ENCODE measurements at places on chromosomes 6 and 20.

DNA sequence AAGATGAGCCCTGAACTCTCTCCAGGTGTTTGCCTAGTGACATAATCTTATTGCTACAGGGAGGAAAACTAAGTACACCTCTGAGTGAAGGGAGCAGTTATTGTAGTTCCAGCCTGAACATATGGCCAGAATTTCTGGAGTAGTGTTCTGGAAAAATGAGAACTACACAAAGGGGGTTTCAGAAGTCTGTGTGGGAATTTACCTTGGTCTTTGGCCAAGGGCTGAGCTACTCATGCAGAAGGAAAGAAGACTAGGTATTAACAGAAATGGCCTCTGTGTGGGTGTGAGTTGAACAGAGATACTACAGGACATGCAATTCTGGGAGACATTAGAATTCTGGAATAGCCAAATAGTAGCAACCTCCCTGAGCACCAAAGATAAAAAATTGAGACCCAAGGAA is 1009.7 kb upstream of the GJE1 start:
- DNase-seq, result no peak

DNA sequence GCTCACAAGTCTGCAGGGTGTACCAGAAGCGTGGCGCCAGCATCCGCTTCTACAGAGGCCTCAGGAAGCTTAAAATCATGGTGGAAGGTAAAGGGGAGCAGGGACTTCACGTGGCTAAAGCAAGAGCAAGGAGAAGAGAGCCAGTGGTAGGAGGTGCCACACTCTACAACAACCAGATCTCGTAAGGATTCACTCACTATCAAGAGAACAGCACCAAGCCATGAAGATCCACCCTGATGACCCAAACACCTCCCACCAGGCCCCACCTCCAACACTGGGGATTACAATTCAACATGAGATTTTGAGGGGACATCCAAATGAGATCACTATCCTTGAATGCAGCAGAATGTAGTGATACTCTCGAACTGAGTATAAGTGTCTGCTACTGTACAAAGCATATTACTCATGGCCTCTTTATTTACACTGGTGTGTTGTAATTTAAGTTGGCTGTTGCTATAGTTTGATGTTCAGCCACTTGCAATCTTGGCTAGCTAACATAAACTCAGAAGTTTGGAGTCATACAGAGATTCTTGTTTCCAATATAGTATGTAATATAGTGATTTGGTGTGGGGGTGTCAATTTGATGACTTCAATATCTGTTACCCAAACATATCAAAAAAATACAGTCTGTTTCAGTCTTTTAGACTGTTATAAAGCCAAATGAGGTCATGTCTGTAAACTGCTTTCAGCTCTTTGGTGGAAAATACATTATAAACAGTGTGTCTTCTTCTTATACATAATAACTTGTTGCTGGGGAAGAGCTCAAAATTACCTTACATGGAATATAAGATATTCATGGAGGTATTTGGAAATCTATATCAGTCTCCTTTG is 39.4 kb upstream of the MYLIP start:
- no peak for DNase-seq

DNA sequence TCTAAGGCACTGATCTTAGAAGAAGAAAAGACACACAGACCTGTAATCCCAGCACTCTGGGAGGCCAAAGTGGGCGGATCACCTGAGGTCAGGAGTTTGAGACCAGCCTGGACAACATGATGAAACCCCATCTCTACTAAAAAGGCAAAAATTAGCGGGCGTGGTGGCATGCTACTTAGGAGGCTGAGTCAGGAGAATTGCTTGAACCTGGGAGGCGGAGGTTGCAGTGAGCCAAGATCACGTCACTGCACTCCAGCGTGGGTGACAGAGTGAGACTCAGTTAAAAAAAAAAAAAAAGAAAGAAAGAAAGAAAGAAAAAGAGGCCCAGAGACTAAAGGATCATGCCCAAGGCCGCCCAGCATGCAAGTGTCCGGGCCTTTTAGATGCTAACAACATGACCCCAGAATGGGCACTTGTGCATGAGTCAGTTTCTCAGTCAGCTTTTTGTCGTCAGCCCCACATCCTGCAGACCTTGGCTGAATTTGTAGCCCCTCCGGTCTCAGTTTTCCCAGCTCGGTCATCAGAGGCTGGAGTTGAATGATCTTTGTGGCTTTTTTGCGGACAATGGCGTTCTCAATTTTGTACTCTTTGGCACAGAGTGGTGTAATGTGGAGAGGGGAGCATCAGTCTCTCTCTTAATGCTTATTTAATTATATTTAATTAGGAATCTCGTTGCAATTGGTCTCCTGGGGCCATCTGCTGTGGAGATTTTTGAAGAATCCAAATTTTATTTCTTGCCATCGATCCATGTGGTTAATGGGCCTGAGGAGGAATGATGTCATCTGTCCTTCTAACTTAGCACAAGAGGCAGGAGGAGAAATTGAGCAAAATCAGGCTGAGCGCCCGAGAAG is 30.6 kb upstream of the APCDD1L start:
- DNase-seq, result no peak

- no peak for DNase-seq
Measured at GRCh38 chr20:61251529-61252393, at the start of gene CDH4. TSS of gene CDH4 (plus strand) at chr20:61252261.

- DNase-seq, result no peak
Measured at GRCh38 chr6:43705996-43706395, 18.4 kb upstream of the MRPS18A start.

- DNase-seq, result no peak
Measured at GRCh38 chr6:139288496-139289040, 3.2 kb downstream of the TXLNB start.

DNA sequence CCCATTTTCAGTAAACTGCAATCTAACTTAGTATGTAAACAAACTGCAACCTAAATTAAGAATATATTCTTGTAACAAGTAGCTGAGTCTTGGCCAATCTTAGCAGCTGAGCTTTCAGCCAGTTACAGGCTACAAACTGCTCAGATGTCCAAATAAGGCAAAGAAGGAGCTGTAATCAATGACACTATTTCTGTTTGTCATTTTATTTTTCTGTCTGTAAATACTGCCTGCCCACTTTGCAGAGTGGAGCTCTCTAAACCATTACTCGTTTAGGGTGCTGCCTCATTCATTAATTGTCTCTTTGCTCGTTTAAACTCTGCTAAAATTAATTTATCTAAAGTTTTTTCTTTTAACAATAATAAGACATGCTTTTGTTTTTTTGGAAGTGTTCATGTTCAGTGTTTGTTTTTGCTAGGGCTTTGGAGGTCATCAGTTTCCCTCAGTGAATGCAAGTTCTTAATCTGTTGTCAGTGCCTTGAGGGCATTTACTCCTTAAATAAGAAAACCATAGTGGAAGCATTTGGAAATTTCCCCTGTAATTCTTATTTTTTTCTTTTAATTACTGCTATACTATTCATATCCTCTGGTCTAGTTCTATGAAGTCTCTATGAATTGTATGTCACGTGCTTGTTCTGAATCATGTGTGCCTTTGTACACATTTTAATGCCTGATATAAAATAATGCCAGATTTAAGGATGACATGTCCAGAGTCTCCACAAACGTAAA is 3.6 kb upstream of the PRL start:
- DNase-seq, result no peak

DNA sequence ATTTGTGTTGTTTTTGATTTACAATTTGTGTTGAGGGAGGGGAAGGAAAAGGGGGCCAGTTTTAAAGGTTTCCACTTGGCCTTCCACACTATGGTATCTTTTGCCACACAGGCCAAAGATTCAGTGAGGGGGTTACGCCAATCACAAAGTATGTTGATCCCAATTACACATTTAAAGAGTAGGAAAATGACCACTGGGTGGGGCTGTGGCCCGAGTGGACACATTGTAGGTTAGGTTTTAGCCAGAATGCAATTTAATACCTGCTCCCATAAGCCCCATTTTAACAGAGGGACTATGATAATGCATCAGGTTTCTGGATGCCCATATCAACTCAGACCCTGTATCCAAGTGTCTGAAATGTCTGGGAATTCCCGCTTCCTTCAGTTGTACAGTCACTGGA is 15.6 kb downstream of the VGLL2 start:
- DNase-seq, result no peak

DNA sequence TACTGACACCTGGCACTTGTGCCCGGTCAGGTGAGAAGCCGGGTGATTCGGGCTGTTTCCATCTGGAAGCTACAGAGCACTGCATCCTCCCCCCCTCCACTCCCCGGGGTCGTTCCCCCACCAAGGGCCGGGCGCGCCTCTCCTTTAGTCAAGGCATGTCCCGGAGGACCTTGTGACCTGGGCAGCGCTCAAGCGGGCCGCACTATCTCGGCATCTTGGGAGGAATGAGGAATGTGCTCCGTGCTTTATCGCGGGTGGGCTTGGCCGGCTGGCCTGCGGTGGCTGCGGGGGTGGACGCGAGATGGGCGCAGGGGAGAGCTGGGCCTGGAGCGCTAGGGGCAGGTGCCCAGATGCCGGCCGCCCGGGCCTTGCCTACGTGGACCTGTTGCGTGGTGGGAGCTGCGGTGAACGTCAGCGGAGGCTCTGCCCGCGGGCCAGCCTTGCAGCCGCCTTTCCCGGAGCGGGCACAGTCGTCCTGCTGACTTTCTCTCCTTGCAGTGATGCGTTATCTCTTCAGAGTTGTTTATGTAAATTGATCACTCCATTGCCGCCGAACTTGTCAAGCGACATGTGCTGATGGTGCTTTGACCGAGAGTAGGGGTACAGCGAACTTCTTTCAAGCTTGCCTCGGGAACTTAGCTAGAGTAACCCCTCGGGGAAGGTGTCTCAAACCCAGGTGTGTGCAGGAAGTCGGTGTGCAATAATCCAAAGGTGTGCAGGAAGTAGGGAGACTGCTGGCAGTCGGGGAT is 1.1 kb downstream of the LRRC1 start:
- DNase-seq, result no peak

- DNase-seq, result no peak
Measured at GRCh38 chr6:163786995-163787671, 372.6 kb downstream of the QKI start.

- no peak for DNase-seq
Measured at GRCh38 chr6:21163110-21163837, 430.3 kb upstream of the SOX4 start.

GRCh38 chr20:41476013-41476441 is 109.4 kb upstream of the EMILIN3 start:
- DNase-seq, result peak; percentile 96

DNA sequence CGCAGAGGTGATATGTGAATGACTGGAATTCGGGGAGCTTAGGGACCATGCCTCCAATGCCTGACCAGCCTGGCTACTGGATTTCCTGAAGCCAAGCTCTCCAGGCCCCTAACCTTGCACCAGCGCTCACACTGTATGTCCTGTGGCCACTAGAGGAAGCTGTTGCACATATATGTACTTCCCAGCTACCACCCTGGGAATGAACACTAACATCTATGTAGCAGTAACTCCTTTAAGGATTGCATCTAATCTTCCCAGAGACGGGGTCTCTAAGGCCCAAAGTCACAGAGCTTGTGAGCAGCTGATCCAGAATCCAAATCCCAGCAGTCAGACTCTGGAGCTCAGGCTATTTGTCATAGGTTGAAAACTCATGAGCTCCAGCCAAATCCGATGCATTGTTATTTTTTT is 20.4 kb upstream of the BPIFB1 start:
- peak; percentile 31 for DNase-seq

DNA sequence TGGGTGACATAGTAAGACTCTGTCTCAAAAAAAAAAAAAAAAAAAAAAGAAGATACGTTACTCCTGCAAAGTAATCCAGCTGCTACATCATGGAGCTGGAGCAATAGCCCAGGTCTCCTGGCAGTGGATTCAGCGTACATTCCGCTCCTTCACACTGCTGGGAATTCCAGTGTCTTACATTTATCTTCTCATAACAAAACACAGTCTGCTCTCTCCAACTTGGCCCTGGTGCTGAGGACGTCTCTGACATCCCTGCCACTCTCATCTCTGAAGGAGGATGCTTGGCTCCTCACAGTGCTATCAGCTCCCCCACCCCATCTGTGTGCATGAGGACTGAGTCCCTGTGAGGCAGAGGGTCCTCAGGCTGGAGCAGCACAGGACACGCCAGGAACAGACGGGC is 529.8 kb downstream of the CD83 start:
- no peak for DNase-seq

DNA sequence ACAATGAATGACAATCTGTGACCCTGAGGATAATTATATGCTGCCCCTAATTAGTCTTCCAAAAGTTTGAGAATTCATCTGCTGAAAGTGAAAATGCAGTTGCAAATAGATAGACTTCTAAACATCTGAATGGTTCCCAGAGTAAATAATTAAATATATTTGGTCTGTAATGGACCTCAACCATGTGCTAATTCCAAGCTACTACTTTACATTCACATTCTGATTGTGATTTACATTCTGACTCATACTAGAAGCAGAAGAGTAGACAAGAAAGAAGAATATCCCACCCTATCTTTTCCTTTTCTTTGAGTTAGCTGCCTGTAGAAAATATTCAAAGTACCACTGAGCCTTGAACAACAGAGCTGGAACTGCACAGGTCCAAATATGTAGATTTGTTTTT is 80.8 kb downstream of the PTPRK start:
- no peak for DNase-seq

GRCh38 chr6:17099401-17100059 is 2.3 kb upstream of the STMND1 start:
- no peak for DNase-seq

- DNase-seq, result no peak
Measured at GRCh38 chr6:111761783-111762312, 111.4 kb downstream of the FYN start.

DNA sequence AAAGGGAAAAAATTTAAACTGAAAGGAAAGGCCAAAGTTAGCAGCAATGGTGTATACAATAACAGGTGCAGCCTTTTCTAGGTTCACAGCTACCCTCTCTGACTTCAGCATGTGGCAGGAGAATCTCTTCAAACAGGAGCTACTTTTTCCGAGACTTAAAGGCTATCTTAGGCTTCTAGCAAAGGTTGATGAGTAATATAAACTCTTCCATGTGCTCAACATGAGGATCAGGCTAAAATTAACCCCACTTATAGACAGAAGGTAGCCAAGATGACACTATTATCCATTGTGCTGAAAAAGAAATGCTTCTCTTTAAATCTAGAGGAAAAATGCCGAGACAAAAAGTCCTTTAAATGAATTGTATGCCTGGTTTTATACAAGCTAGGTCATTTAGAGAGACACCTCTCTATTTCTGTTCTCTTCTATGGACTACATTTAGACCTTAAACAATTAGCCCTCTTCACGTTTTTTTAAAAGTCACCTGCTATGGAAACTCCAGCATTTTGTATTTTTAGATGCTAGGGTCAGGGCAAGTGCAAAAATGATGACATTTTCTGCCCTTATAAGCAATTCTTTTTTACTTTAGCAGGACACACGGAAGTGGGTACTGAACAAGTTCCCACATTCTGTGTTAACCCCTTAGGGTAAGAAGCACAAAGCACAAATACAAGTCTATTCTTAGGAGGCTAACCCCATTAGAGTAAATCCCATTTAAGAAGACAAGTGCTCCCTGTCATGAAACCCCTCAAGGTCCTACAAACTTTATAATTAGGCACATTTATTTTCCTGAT is 216.8 kb upstream of the CITED2 start:
- no peak for DNase-seq

DNA sequence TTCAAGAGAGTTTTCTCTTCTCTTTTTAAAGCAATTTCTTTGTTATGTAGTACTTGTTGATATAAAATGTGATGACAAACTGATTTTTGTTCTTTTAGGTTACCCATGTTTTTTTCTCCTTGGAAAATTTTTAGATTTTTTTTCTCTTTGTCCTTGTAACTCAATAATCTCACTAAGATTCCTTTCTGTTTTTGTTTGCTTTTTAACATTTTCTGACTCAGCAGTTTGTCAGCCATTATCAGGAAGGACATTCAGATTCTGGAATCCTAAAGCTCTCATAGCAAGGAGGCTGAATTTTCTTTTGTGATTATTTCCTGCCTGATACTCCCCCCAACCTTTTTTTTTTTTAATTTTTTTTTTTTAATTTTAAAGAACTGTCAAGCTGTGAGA is 75.2 kb upstream of the CITED2 start:
- no peak for DNase-seq

All from NCI-H2029 treated with DMSO at 0.1 percent for 48 hours (cell line).